Kidney (tissue), 22 donors: ENCODE measurements at places on chromosomes 6 and 20. TPM values are rescaled to one million over a fixed set of nuclear protein-coding genes. Genes with fewer than 3 reads are reported as not detected.

DNA sequence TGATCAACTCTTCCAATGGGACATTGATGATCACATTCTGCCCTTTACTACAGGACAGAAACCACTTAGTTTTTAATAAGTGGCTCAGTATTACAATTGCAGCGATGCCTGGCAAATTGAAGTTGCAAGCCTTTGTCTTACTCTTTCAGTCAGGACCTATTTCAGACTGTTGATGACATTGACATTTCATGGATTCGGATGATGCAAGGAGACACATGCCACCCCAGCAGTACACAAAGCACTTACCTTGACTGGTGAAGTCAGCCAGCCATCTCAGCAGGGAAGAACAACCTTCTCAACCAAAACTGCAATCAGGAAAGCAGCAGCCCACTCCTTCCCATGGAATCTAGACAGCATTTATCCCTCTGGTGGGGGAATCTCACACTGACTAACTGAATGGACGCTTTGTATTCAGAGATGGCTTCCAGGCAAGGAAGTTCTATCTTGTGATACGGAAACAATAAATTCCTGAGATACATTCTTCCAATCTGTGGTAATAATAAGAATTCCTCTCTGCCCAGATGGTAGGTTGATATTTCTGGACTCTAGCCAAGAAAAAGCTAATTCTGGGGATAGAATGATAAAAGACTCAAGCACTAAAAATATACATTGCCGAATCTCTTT lies 24.8 kb downstream of the NFYA start:
- DNase-seq: no peak
- no peaks in the 10 kb centered on the region for H3K4me1 ChIP-seq
- H3K36me3 ChIP-seq: peaks cover 28% of the 10 kb centered on the region
- no peak overlapping the region for H3K27ac ChIP-seq
- H3K4me3 ChIP-seq: no peak overlapping the region

GRCh38 chr6:11814106-11814505 lies 35.5 kb upstream of the ADTRP start:
- no peaks in the 10 kb centered on the region for H3K36me3 ChIP-seq
- no peak for DNase-seq
- no peaks in the 10 kb centered on the region for H3K27me3 ChIP-seq
- peaks cover 6% of the 10 kb centered on the region for H3K4me1 ChIP-seq
- no peak overlapping the region for H3K4me3 ChIP-seq

GRCh38 chr20:50149481-50150254 lies 3.9 kb downstream of the PEDS1 start:
- no peak for DNase-seq
- no peak overlapping the region for H3K4me3 ChIP-seq
- peaks cover 12% of the 10 kb centered on the region for H3K4me1 ChIP-seq
- no peaks in the 10 kb centered on the region for H3K36me3 ChIP-seq
- H3K27ac ChIP-seq: no peak overlapping the region

- H3K27ac ChIP-seq: no peak overlapping the region
- DNase-seq: no peak
- H3K4me3 ChIP-seq: no peak overlapping the region
- no peaks in the 10 kb centered on the region for H3K4me1 ChIP-seq
- H3K36me3 ChIP-seq: peaks cover 32% of the 10 kb centered on the region
- no peaks in the 10 kb centered on the region for H3K27me3 ChIP-seq
These were observed 201.2 kb upstream of the SHLD1 start for GRCh38 chr20:5548902-5549599.

The UBE2C gene
- 2.0 TPM for polyA plus RNA-seq

The SIRPD gene
- not detected for polyA plus RNA-seq

The OR12D3 gene
- not detected for polyA plus RNA-seq
